ENCODE measurements at places on chromosomes 7 and 10. TPM values are rescaled to one million over a fixed set of nuclear protein-coding genes. Genes with fewer than 3 reads are reported as not detected.

The DRGX gene
- 0.10 TPM for polyA plus RNA-seq

The GRM3 gene
- polyA plus RNA-seq = not detected

The BMPR1A gene
- polyA plus RNA-seq = 9.6 TPM

The LIPJ gene
- polyA plus RNA-seq = 0.02 TPM

The CLRN3 gene
- 0.12 TPM for polyA plus RNA-seq

The SRI gene
- 107 TPM for polyA plus RNA-seq

The PLEKHS1 gene
- polyA plus RNA-seq = 4.2 TPM

The SERPINE1 gene
- 436 TPM for polyA plus RNA-seq

The METTL27 gene
- 2.3 TPM for polyA plus RNA-seq

The HYAL4 gene
- polyA plus RNA-seq = 0.07 TPM

The GPR15LG gene
- not detected for polyA plus RNA-seq

All from lung (tissue), 17 donors.